Ascending aorta (tissue), 2 donors: ENCODE measurements at places on chromosomes 11 and 22. TPM values are rescaled to one million over a fixed set of nuclear protein-coding genes. Genes with fewer than 3 reads are reported as not detected.

- H3K27ac ChIP-seq = no peak overlapping the region
- no peaks in the 10 kb centered on the region for H3K36me3 ChIP-seq
- no peaks in the 10 kb centered on the region for H3K4me1 ChIP-seq
- no peaks in the 10 kb centered on the region for H3K27me3 ChIP-seq
Measured at GRCh38 chr11:46472662-46472994, 81.1 kb upstream of the CHRM4 start.

DNA sequence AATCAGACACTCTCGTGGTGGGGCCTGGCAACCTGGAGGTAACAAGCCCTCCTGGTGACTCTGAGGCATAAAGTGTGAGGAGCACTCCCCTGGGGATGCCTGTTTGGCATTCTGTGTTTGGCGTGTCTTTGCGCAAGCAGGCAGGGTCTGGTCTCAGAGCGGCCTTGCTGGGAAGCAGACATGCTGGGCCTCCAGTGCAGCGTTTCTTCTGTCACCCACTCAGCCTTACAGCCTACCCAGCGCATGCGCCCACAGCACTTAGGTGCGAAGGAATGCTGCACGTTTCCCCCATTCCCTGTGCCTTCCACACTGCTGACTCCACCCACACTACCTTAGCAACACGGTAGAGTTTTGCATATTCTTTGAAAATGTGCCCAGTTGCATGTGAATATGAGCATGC, 7.4 kb upstream of the CXCR5 start:
- no peaks in the 10 kb centered on the region for H3K36me3 ChIP-seq
- H3K27ac ChIP-seq = no peak overlapping the region
- no peaks in the 10 kb centered on the region for H3K27me3 ChIP-seq
- no peak for DNase-seq

- H3K4me1 ChIP-seq = peaks cover 41% of the 10 kb centered on the region
- no peak for DNase-seq
- no peaks in the 10 kb centered on the region for H3K27me3 ChIP-seq
- peaks cover 36% of the 10 kb centered on the region for H3K36me3 ChIP-seq
- peak overlapping the region; percentile 14 for H3K4me3 ChIP-seq
Measured at GRCh38 chr11:1481861-1482441, 4.6 kb downstream of the MOB2 start.

DNA sequence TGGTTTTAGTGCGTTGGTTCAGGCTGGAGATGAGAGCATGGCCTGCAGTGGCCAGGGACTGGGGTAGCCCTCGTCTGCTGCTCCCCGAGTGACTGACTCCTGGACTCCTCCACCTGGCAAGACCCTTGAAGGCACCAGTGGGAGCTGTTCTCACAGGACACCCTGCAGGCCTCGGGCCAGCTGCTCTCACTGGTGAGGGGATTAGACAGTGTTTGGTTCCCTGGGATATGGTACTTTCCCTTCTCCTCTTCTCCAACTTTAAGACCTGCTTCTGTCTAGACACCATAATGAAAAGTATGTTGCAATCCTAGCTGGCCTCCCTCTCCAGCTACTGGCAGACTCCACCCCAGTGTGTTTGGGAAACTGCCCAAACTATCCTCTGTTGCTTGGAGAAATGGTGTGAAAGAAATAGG, 168.8 kb upstream of the CADM1 start:
- H3K27me3 ChIP-seq = no peaks in the 10 kb centered on the region
- no peaks in the 10 kb centered on the region for H3K4me1 ChIP-seq
- H3K27ac ChIP-seq = no peak overlapping the region

DNA sequence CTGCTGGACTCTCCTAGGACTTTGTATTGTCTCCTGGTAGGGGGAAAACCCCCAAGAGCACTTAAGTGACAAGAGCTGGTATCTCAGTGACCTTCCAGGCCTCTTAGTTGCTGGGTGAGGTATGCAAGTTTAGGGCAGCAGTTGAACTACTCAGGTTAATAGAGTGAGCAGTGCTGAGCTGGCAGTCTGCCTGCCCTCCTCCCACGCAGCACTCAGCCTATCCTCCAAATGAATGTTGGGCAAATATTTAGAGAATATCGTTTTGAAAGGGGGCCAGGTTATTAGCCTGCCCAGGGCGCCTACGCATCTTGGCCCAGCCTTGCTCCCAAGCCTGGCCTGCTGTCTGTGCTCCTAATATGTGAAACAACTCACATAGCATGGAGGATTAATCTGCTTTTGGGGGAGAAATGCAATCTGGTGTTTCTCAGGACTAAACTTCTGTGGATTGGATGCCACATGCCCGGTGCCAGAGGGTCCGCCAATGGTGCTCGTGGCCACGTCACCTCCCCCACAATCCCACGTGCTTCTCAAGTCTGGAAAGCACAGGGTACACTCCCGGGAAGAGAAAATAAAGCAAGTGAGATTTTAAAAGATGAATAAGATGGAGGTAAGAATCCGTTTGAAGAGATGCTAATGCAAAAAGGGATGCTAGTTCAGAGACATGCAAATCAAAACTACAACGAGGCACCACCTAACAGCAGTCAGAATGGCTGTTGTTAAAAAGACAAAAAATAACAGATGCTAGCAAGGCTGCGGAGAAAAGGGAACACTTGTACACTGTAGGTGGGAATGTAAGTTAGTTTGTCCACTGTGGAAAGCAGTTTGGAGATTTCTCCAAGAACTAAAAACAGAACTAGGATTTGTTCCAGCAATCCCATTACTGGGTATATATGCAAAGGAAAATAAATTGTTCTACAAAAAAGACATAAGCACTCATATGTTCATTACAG, 67.7 kb downstream of the SPON1 start:
- DNase-seq = peak; percentile 11
- H3K27me3 ChIP-seq = no peaks in the 10 kb centered on the region
- peaks cover 3% of the 10 kb centered on the region for H3K4me1 ChIP-seq
- peak overlapping the region; percentile 75 for H3K27ac ChIP-seq

OR2AT4 gene
- total RNA-seq = not detected

MAP4K2 gene
- 34.0 TPM for total RNA-seq
